ENCODE measurements at places on chromosomes 2 and 18.

DNA sequence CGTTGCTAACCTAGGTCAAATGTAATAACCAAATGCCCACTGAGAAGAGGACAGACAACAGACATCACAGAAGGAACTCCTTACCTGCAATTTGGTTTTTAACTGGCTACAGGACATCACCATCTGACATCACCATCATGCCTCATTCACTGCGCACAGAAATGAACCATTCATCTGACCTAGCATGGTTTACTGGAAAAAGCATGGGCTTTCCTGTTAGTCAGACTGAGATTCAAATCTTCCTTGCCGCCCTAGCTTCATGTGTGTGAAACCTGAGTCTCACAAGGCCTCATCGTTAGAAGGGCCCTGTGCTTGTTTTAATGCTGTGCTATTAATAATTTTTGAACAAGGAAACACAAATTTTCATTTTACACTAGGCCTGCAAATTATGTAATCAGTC lies 1.1 kb upstream of the HIBCH start:
- DNase-seq, result no peak

DNA sequence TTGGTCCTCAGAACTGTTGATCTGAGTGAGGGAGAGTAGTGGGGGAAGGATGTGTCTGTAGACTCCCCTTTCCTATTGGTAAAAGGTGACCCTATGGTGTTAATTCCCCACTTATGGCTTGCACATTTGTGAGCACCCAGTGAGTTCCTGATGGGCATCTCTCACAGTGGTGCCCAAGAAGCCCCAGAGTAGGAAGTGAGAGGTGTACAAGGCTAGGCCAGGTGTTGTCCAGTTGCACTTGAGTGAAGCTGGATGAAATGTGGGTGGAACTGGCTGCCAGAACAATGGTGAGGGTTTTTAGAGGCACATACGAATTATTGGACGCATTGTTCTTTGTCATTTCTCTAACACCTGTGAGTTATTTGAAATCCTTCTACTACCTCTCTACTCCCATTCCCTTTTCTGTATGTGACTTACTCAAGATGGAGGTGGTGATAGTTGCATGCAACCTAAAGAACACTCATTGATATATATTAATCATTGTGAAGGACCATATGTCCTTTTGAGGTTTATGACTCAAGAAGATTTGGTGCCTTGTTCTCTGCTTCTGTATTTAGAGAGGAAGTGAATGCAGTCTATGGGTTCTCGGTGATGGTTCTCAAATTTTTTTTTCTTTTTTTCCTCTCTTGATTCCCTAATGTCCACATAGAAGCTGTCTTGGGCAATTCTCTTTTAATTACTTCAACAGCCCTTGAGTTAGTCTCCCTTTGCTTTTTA lies 162.7 kb downstream of the FSHR start:
- DNase-seq, result no peak

DNA sequence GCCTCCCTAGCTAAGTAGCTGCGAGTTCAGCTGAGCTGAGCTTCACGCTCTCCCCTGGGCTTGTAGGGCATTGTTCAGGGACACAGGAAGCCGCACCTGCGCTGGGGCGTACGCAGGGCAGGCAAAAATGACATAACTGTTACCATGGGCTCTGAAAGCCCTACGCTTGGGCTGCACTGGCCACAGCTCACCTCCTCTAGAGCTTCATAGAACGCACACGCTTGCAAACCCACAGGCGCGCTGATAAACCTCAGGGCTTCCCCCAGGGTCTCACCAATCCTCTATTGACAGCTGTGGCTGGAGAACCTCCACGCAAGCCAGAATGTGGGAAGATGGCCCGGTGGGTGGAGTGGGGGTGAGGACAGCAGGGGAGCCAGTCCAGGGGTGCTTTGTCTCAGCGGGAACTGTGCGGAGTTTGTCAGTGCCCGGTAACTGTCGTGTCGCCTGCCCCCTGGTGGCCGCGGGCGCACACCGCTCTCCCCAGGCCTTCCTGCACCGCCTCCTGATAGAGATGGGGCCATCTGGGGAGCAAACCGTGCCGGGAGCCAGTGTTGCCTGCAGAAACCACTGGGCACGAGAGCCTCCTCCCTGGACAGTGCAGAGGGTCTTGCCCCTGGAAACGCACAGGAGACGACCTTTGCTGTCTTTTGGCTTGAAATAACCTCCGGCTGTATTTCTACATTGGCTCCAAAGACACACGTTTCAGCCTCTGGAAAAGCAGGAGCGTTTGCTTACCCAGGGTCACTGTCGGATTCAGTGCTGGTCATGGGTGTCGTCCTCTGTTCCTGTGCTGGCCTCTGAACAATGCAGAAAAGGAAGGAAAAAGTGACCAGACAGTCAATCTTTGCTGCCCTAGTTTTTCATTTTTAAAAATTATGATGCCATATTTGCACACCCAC lies 17.0 kb upstream of the CIDEA start:
- no peak for DNase-seq

- DNase-seq, result no peak
Observed at GRCh38 chr2:19890104-19890503, 11.7 kb downstream of the TTC32 start.

- no peak for DNase-seq
Observed at GRCh38 chr18:61876899-61877298, 15.9 kb downstream of the RNF152 start.

DNA sequence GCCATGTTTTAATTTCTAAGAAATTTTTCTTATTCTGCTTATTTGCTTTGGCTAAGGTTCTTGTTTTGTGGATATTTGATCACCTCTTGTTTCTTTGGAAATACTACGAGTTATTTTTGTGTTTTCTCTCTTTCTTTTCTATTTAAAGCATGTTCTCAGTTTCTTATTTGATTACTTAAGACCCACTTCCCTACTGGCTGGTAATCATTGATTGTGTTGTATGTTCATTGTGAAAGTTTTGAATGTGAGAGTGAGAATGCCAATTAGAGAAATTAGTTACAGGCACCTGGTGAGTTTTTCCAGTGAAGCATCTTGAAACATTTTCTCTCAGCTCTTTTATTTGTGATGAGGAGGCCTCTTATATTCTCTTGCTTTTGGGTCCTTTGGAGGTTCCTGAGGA lies 226.7 kb upstream of the MC4R start:
- no peak for DNase-seq

DNA sequence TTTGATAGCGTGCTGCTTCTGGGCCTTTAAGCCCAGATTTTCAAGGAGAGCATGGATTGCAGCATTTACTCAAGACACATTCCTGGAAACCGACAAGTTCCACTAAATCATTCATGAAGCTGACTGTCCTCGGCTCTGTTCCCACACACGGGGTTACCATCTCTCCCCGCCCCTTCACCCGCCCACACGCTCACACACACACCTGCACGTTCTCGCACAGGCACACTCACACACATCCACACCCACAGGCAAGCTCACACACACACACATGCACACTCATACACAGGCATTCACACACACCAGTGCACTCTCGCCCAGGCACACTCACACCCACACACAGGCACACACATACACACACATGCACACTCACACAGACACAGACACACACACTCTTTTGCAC lies 150.0 kb upstream of the AGAP1 start:
- DNase-seq, result peak; percentile 83

- DNase-seq, result no peak
Observed at GRCh38 chr18:47912794-47913585, 17.5 kb downstream of the SMAD2 start.
